ENCODE measurements at places on chromosomes 12 and 14. TPM values are rescaled to one million over a fixed set of nuclear protein-coding genes. Genes with fewer than 3 reads are reported as not detected.

Gene DNAH10
- total RNA-seq: 0.35 TPM

Gene ASB2
- total RNA-seq: 2.2 TPM

Gene NOS1
- 0.54 TPM for total RNA-seq

Gene LRTM2
- total RNA-seq: not detected

Gene LGMN
- total RNA-seq: 59.4 TPM

Gene MAP1LC3B2
- 1.3 TPM for total RNA-seq

Gene NFKBIA
- 122 TPM for total RNA-seq

Gene BCL7A
- 12.7 TPM for total RNA-seq

Gene CLEC1B
- total RNA-seq: not detected

Gene NEK9
- total RNA-seq: 37.1 TPM

Gene RCOR1
- total RNA-seq: 26.2 TPM

Gene NUAK1
- total RNA-seq: 11.0 TPM

Gene KRT2
- not detected for total RNA-seq

Gene KRT75
- total RNA-seq: 0.19 TPM

Gene DNAJC22
- 19.7 TPM for total RNA-seq

Gene COCH
- total RNA-seq: 24.8 TPM

Gene MTRFR
- total RNA-seq: 16.6 TPM

Gene FAM186B
- total RNA-seq: 0.16 TPM

Gene TBK1
- total RNA-seq: 27.5 TPM

Gene ACOT4
- 2.1 TPM for total RNA-seq

Gene P2RX2
- not detected for total RNA-seq

Gene STX2
- 20.8 TPM for total RNA-seq

Gene HNF1A
- total RNA-seq: 3.7 TPM

Gene ACVRL1
- 0.15 TPM for total RNA-seq

Gene ARF3
- total RNA-seq: 162 TPM

Gene KRT72
- not detected for total RNA-seq

Gene KLRC3
- total RNA-seq: 0.37 TPM

Gene MYH6
- not detected for total RNA-seq

Gene IGF1
- 0.30 TPM for total RNA-seq

Gene CHST11
- total RNA-seq: 33.7 TPM

Gene NID2
- total RNA-seq: 19.2 TPM

Gene AMN1
- 11.1 TPM for total RNA-seq

Gene GLT8D2
- total RNA-seq: 0.74 TPM

Gene NKX2-1
- total RNA-seq: not detected

Gene HPD
- total RNA-seq: 1.1 TPM

Gene MYO1H
- not detected for total RNA-seq

Gene SIX6
- total RNA-seq: not detected

Gene CABP1
- not detected for total RNA-seq

Gene DIO3
- not detected for total RNA-seq

Gene SLCO1B1
- 0.42 TPM for total RNA-seq

Gene GLIPR1L1
- total RNA-seq: not detected

Gene GNG2
- 1.8 TPM for total RNA-seq

Gene EPS8
- 36.8 TPM for total RNA-seq

Gene SCARB1
- 139 TPM for total RNA-seq

Gene LHX5
- not detected for total RNA-seq

All from A549 treated with RU486 at 1 μM for 4 hours (cell line).